Thymus (tissue), 14 donors: ENCODE measurements at places on chromosomes 3 and 15.

- DNase-seq, result peak; percentile 32
Measured at GRCh38 chr3:12916159-12916558, 74.8 kb upstream of the RPL32 start.

GRCh38 chr3:69671082-69671952 is 67.9 kb upstream of the MITF start:
- DNase-seq, result peak; percentile 24

- DNase-seq, result no peak
Measured at GRCh38 chr3:29329986-29330890, 49.4 kb downstream of the RBMS3 start.

GRCh38 chr3:83033133-83033532 is 1271.7 kb upstream of the GBE1 start:
- DNase-seq, result no peak

GRCh38 chr3:151085889-151086483 is 522 bp downstream of the MED12L start:
- DNase-seq, result peak; percentile 26

DNA sequence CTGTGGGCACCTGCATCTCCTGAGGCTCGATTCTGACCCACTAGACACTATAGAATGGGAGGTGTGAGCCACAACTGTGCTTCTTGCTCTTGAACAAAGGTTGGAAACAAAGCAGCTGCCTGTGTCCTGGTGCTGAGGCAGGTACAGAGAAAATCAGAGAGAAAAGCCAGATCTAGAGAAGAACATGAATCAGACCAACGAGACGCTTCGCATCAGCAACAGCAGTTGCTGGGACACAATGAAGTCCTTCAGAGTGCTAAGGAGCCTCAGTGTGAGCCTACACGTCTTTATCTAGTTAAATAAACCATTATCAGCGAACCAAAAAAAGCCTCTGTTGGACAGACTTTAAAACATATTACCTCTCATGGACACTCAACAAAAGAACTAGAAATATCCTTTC is 86.3 kb upstream of the MEX3B start:
- no peak for DNase-seq

DNA sequence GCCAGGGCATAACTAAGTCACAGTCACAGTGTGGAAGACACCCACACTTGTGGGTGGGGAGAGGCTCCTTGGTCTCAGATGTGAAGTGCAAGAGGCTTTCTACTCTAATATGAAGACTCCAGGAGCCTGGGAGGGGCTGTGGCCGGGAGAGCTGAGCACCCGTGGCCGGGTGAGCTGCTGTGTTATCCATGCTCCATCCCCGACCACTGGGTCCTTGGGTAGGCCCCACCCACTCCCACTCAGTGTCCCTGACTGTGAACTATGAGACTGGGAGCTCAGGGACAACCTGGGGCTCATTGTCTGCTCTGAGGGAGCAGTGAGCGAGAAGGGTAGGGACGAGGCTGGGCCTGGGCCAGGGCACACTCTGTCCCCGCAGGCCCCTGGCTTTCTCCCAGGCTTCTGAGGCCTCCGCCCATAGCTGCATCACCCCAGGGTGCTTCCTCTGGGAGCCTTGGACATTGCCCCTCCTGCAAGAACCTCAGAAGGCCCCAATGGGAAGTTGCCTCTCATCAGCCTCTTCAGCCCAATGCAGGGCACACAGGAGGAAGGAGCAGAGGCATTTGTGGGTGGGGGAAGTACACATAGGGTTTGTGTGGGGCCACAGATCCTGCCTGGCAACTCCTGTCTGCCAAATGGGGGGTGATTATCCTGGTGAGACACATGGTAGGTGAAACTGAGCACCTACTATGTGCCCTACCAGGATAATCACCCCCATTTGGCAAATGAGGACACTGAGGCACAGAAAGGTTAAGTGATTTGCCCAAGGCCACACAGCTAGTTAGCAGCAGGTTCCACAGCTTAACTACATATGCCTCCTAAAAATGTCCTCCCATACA is 2.4 kb downstream of the ANPEP start:
- no peak for DNase-seq

DNA sequence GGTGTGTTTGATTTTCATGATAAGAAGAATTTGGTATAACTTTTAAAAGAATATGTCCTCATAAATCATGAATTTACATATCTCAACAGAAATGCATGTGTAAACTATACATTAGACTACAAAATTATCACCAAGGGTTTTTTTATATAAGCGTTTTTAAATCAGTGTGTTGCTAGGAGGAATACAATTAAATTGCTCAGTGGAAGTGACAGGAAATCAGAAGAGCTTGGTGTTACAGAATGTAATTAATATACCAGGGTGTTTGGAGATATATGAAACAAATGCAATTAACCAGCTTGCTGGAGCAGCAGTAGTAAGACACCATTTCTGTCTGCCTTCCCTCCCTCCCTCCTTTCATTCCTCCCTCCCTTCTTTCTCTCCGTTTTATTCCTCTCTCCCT is 2.4 kb downstream of the ROBO2 start:
- no peak for DNase-seq

DNA sequence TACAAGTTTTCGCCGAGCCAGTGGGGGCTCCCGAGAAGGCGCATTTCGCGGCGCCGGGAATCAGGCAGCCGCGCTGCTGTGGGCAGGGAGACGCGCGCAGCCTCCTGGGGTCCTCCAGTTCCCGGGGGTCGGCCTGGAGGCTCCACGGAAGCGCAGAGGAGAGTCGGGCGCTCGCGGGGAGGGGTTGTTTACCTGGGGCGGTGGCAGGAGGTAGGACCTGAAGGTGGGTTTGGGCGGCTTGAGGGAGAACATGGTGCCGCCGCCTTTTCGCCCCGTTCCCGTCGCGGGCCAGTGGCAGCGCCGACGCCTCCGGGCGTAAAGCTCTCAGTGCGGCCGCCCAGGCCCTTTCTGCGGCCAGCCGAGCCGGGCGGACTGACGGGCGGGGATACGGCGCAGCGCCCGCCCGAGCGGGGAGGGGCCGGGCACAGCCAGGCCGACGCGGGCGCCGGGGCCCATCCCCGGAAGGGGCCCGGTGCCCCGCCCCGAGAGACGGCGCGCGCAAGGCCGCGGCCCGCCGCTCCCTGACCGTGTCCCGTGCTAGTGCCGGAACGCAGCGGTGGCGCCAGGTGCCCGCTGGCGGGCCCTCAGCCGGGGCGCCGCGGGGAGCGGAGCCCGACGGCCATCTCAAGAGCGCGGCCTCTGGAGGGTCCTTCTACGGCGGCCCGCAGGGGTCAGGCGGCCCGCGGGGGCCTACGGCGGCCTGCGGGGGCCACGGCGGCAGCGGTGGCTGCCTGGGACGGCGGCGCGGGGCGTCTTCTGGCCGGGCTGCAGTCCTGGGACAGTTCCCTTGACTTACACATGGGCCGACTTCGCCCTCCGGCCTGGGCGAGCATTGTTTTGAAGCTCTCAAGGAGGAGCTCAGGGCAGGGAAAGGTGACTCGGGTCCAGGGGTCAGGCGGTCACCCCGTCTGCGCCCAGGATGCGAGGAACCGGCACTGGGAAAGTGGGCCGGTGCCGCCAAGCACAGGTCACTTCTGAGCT is at the start of gene MTMR10:
MTMR10 (minus strand) TSS at position 374 of the 981 bp plus-strand sequence; CDS start at position 252, 122 bp downstream.
- DNase-seq, result no peak

DNA sequence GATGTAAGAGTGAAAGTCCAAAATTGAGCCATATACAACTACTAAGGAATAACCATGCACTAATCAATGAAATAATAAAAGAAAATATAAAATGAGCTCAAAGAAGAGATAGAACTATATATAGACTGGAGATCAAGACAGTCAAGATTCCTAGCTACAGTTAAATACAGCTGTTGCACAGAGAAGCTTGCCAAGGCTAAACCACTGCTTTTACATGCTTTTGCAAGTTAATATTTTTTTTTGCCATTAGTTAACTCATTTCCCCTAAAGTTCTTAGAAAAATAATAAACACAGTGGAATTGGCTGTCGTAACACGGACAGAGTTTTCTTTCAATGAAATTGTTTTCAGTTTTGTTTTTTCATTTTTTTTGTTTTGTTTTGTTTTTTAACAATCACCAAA is 123.0 kb downstream of the VGLL3 start:
- DNase-seq, result no peak
